ENCODE measurements at places on chromosomes 7 and 10.

DNA sequence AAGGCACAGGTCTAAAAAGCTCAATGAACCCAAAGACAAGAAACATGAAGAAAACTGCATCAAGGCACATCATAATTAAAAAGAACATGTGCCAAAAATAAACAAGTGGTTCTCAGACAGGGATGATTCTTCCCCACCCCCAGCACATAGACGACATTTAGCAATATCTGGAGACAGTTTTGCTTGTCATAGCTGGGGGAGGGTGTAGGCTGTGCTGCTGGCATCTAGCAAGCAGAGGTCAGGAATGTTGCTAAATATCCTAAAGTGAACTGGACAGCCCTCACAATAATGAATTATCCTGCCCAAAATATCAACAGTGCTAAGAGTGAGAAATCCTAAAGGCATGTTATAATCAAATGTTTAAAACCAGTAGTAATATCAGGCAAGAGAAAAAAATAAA is 122.6 kb downstream of the MICU1 start:
- DNase-seq, result no peak

DNA sequence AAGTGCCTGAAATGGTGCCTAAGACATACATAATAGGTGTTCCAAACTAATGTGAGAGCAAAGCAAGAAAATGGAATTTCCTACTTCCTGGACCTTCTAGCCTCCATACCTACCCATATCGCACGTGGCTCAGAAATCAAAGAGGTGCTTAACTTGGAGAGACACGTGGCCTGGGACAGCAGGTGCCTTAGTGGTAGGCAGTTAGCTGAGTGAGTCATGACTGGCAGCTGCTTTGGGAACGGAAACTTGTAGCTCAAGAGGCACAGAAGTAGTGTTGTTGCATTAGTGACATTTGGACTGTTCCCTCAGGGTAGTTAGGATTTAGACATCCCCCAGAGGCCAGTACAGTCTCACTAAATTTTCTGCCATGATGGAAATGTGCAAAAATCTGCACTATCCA is 12.0 kb upstream of the BMPER start:
- no peak for DNase-seq

- DNase-seq, result peak; percentile 63
Observed at GRCh38 chr7:148963583-148964482, 64.5 kb downstream of the PDIA4 start.

- no peak for DNase-seq
Observed at GRCh38 chr7:26696161-26696560, 168.2 kb downstream of the SKAP2 start.
